ENCODE measurements at places on chromosomes 12 and 14. TPM values are rescaled to one million over a fixed set of nuclear protein-coding genes. Genes with fewer than 3 reads are reported as not detected.

GRCh38 chr14:76550534-76550933 lies 174.6 kb downstream of the ESRRB start:
- no peak overlapping the region for H3K4me3 ChIP-seq
- no peak overlapping the region for H3K27ac ChIP-seq
- no peak for DNase-seq
- H3K4me1 ChIP-seq, result no peaks in the 10 kb centered on the region
- no peaks in the 10 kb centered on the region for H3K36me3 ChIP-seq

- DNase-seq, result peak; percentile 66
- H3K27me3 ChIP-seq, result no peaks in the 10 kb centered on the region
- peak overlapping the region; percentile 48 for H3K27ac ChIP-seq
- H3K4me3 ChIP-seq, result no peak overlapping the region
Measured at GRCh38 chr14:22556021-22556989, 32.7 kb downstream of the DAD1 start.

The JDP2 gene
- 41.6 TPM for polyA plus RNA-seq

GRCh38 chr14:106308839-106309389 lies 782.5 kb downstream of the TMEM121 start:
- no peaks in the 10 kb centered on the region for H3K36me3 ChIP-seq
- H3K27ac ChIP-seq, result no peak overlapping the region
- no peak overlapping the region for H3K4me3 ChIP-seq
- DNase-seq, result peak; percentile 35
- no peaks in the 10 kb centered on the region for H3K4me1 ChIP-seq

GRCh38 chr14:51035611-51036192 lies 59.2 kb downstream of the TRIM9 start:
- no peak for DNase-seq
- no peaks in the 10 kb centered on the region for H3K36me3 ChIP-seq
- H3K27me3 ChIP-seq, result no peaks in the 10 kb centered on the region
- H3K4me3 ChIP-seq, result no peak overlapping the region

The FOXN4 gene
- polyA plus RNA-seq, result not detected

Measured in small intestine (tissue), 16 donors.